ENCODE measurements at places on chromosomes 6 and 20.

GRCh38 chr6:148340586-148341297 is 1.9 kb upstream of the SASH1 start:
- DNase-seq, result no peak

DNA sequence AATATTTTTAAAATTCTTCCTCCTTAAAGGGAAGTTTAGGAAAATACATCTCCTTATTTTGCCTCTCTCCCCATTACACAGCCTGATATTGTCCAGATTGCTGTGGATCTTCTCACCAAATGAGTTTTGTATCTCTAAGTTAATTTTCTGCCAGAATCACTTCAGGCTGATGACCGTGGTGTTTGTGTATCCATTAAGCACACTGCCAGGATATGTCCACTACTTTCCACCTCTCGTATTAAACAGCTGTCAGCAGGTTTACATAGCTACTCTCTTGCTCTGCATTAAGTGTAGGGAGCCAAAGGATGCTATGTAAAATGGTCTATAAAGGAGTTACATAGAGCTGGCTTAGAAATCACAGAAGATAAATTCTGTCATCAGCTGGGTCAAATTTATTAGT is 201.1 kb downstream of the ZFAND3 start:
- no peak for DNase-seq

- DNase-seq, result no peak
Observed at GRCh38 chr20:46997187-46997586, 102.5 kb downstream of the EYA2 start.

DNA sequence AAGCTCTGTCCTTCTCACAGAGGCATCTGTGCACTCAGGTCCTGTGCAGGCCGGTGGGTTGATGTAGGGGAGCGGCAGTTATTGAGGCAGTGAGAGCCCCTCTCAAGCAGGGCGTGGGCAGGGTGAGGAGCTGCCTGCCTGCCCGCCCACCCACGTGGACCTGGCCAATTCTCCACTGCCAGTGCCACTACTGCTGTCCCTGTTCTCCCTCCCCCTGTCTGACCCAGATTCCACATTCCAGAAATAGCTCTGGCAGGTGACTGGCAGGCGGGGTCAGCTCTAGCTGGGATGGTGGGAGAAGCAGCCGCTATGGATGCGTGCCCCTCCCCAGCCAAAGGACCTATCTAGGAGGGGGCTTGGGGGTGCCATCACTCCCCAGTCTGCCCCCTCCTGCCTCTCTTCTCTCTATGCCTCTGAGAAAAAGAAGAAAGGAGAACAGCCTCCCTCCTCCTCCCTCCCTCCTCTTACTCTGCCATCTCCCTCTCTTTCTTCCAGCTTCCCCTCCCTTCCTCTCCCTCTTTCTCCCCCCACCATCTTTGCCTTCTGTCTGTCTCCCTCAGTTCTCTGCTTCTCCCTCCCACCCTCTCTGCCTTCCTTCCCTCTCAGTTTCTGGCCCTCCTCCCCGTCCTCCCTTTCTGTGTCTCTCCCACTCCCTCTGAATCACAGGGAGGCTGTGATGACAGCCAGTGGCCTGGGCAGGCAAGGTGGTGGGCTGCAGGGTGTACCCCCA is 86.5 kb upstream of the MYL9 start:
- DNase-seq, result no peak

GRCh38 chr20:58839991-58840747 is 10.5 kb downstream of the GNAS-AS1 start:
- no peak for DNase-seq

- DNase-seq, result no peak
Observed at GRCh38 chr6:38350942-38351341, 288.8 kb downstream of the BTBD9 start.

DNA sequence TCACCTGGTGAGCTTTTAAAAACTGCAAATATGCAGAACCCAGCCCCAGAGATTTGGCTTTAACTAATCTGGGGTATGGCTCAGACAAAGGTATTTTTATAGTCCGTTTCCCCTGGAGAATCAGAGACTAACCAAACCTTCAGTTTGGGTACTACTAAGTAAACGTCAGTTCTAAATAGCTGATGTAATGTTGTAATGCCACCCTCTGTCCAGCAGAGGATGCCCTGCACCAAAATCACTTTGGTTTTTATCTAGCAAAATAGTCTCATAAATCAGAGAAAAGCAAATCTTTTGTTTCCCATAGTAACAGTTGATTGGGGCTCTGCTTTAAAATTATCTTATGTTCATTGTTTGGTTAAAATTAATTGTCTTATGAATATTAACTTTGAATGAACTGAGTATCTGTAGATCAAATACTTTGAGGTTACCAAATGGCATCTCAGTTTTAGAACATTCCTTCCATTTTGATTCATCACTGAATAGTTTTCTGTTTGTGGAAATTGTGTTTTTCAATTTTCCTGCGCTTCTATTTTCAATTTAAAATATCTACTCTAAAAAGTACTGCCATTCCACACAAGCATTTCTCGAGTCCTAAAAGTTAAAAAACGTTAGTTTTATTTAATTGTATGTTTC is 278.3 kb upstream of the PLCB4 start:
- peak; percentile 51 for DNase-seq

DNA sequence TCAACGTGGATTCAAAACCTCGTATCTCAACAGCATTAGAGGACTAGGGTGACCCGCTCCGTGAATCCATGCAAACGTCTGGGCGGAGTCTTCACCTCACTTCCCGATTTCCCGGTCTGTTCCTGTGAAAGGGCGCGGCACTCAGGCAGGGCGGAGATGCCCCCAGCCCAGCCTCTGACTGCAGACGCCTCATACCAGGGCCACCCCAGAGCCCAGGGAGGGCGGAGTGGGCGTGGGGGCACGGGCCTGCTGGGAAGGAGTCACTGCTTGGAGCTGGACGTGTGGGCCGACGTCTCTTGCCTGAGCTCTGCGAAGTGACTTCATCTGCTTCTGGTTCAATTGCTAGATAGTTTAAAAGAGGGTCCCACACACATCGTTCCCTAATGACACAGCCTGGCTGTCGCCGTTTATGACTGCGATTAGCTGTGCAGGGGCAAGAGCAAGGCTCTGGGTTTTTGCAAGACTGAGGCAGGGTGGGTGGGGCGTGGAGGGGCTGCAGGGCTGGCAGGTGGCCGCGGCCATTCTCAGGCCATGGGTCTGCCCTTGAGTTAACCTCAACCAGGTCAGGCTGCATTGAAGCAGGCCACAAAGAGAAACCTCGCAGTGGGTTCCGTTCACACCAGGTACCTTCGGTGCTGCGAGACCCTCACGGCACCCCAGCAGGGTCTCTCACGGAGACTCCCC is 15.0 kb downstream of the SMOC2 start:
- DNase-seq, result no peak

- no peak for DNase-seq
Observed at GRCh38 chr20:44552950-44553908, 29.1 kb upstream of the PKIG start.

DNA sequence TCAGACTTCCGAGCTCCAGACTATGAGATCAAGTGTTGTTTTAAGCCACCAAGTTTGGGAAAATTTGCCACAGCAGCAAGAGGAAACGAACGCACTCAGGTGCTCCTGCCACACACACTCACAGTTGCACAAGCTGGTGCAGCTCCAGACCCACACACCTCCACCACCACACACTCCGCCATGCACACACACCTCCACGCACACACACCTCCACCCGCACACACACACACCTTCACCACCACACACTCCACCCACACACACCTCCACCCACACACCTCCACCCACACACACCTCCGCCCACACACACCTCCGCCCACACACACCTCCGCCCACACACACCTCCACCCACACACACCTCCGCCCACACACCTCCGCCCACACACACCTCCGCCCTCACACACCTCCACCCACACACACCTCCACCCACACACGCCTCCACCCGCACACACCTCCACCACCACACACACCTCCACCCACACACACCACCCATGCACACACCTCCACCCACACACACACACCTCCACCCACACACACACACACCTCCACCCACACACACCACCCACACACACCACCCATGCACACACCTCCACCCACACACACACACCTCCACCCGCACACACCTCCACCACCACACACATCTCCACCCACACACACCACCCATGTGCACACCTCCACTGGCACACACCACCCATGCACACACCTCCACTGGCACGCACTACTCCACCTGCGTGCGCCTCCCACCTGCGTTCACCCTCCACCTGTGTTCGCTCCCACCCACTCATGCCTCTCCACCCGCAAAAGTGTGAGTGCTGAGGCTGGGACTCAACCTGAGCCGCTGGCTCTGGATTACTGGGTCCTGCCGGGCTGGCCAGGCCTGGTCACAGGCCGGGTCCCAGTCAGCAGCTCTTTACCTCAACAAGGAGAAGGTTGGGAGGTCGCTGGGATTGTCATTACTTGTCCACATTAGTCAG is 175.6 kb downstream of the BMP7 start:
- no peak for DNase-seq

GRCh38 chr6:133894795-133895358 is 6.0 kb downstream of the TCF21 start:
- no peak for DNase-seq

DNA sequence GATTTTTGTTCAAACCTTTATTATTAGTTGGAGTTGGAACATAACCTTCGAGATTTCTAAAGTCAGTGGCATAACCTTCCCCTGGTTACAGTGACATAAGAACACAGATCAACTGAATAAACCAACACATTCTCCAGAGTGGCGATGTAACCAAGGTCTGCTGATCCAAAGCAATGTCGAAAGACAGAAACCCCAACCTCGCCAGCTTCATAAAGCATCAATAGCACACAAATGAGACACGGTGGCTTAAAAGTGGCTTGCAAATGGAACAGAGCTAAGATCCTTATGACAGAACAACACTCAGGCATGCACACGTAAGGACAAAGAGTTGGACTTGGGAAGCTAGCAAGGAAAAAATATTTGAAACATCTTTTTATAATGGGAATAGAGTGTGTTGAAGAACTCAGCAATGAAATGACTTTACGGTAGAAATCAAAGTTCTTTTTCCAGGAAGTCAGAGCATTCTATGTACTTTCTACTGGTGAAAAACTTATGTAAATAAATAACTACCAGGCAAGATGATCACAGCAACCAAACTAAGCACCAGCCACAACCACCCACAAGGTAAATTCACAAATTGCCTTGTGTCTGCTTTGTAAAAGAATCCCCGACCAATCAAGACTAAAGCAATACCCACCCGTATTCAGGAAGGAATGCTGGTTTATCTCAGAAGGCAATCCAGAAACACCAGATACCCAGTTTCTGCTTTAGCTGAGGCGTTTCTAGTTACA is 61.0 kb upstream of the NHSL1 start:
- DNase-seq, result no peak

DNA sequence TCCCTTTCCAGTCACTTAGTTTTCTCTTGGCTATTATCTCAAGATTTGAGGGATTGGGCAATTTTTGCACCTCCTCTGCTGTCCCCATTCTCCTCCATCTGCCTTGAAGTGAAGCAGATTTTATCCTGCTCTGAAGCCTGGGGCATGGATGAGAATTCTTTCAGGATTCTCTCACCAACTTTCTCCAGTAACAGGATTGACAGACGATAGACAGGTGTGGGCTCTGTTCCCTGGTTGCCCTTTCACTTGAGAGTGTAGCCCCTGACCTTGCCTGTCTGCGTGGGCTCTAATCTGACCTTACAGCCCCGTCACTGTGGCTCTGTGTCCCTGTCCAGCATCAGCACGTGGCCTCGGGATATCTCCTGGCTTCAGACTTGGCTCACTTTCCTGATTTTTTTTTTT is 27.1 kb downstream of the CDYL start:
- DNase-seq, result no peak

DNA sequence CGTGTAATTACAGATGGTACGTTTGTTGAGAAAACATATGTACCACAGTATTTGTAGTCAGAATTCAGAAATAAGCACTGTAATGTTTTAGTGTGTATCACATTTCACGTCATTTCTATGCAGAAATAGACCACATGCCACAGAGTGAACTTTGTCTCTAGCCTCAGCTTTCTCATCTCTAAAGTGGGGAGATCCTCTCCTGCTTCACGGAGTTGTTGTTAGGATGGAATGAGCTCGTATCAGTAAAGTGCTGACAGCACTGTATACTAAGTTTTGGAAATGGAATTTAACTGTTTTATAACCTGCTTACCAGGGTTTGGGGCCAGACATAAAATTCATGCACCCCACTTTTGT is 34.2 kb upstream of the PXDC1 start:
- no peak for DNase-seq

DNA sequence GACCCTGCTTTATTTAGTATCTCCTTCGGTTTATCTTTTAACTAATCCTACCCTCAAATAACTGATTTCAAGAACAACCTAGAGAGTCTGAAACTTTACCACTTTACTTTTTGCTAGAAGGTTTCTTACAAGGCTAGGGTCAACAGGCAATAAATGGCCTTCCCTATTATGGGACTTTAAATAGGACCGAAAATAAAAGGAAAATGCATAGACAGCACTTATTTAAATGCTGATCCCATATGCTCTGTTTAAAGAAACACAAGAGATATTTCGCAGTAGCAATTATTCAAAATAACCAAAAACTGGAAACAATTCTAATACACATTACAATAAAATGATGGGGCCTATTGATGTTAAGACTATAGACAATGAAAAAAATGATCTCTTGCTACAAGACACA is 13.7 kb downstream of the MCUR1 start:
- no peak for DNase-seq

DNA sequence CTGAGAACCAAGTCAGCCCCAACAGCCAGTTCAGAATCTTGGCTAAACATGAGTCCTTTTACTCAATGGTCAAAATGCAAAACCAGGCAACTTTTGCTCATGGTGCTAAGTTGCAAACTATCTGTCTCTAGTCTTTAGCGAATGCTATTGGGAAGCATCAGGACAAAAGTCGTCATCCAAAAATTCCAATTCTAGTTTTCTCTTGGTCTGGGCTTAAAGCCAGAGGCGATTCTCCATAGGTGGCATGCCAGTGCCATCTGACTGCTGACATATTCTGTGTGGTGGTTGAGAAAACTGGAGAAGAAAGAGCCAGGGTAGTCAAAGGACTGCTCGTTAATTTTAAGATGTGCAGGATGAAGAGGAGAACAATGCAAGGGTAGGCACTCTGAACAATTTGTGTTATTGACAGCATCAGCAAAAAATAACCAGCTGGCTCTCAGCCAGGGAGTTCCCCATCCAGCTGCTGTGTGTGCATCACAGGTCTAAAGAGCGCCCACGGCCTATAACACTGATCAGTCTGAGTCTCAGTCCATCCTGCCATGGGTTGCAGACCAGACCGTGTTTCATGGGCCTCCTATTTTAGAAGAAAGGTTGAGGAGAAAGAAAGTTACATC is 313.6 kb downstream of the ALDH8A1 start:
- DNase-seq, result no peak

GRCh38 chr6:122620902-122621301 is 10.7 kb downstream of the PKIB start:
- DNase-seq, result no peak

All from Panc1 (cell line).